ENCODE measurements at places on chromosomes 4 and X.

DNA sequence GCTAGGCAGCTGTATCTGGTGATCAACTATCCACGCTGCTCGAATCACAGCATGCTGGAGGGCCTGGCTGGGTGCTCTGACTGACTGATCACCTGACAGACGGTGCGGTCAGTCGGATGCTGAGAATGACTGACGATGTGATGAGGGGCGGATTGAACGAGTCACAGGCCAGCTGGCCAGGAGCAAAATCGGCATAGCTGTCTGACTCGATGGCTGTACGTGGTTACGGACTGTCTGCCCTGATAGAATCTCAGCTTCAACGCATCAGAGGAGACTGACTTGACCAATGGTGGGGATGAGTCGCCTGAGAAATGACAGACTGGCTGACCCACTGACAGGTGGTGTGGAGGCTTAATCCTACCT is 1.0 kb upstream of the SUV39H1 start:
- no peak for DNase-seq

DNA sequence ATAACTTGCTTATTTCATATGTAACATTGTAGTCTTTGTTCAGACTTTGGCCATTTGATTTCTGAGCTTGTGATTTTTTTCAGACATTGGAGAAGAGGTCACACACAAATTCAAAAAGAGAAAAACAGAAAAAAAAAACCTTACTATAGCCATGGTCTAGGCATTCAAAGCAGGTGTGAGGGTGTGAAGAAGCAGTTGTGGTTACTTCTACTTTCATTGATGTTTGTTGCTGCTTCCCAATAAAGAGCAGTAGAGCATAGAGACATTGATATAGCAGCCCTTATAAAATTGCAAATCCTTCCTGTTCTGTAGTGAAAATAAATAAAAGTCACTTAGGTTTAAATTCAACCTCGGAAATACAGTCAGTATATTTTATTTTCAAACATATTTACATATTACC is 671.6 kb downstream of the GRXCR1 start:
- no peak for DNase-seq

GRCh38 chr4:100269446-100269845 is 79.2 kb upstream of the DDIT4L start:
- DNase-seq, result no peak

GRCh38 chr4:115501656-115502055 is 388.2 kb upstream of the NDST4 start:
- no peak for DNase-seq

GRCh38 chrX:133670383-133670782 is 255.1 kb upstream of the GPC4 start:
- peak; percentile 40 for DNase-seq

- DNase-seq, result no peak
Observed at GRCh38 chr4:100882661-100883060, 364.8 kb upstream of the EMCN start.

- DNase-seq, result no peak
Observed at GRCh38 chrX:38095971-38096529, 89.7 kb downstream of the SYTL5 start.

DNA sequence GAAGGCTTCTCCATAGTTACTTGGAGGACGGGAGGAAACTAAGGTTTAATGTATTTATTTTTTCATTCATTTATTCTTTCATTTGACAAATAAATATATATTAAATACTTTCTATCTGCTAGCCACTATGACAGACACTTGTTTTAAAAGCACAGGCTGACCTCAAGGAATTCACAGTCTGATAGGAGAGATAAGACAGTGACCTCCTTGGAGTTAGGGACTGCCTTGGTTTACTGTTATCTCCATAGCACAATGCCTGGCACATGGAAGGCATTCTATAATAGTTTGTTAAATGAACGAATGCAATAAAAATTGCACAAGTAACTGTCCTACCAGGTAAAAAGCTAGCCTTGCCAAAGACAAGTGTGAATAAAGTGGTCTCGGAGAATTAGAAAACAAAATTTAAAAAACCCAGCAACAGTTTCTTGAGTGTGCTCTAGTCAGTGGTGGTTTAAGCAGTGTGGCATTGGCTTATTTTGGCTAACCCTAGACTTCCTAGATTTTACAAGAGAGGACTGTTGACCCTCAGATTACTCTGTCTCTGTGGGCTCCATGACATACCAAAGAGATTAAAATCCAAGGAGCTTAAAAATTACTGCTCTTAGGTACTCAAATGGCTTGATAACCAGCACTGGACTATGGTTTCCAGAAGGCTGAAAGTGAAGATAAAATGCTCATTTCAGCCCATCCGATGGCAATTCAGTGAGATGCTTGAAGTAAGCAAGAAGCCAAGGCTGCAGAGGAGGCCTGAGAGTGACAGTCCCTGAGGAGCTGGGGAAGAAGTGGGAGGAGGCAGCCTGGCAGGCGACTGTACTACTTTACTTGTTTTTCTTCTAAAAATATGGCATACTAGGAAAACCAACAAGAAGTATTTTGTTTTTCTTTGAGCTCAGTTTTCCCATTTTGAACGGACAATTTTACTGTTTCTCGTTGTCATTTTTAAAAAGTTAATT is 9.6 kb downstream of the AFP start:
- no peak for DNase-seq

DNA sequence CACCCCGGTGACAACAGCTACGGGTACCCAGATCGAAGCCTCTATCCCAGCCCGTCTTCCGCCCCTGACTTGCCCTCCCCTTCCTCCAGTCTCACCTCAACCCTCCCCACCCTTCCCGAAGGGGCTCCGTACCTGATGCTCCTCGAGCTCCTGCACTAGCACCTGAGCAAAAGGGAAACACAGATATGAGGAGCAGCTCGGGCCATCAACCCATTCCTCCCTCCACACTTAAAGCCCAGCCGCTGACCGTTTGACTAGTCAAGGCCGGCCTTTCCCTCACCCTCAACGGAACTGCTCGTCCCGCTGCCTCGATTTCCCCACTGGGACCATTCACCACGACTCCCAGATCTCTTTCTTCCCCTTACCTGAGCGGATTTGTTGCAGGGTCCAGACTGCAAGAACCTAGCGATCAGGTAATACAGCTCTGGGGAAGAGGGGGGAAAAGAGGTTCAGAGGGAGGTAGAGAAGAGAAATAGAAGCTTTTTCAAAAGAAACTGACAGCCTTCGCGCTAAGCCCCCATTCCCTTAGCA is 731 bp downstream of the BRWD3 start:
- peak; percentile 11 for DNase-seq

DNA sequence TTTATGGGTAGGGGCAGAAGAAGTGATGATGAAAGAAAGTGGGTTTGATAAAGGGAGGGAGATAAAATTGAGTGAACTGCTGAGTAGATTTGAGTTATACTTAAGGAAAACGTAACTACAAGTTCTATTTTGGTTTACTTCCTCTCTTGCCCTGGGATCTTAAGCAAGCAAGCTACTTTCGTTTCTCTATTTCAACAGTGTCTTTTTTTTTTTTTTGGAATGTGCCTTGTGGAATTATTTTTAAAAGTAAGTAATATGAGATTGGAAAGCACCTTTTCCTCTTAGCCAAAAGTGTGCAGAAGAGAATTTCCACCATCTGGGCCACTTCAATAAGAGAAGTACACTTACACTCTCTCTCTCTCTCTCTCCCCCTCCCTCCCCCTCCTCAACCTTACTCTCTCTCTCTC is 16.0 kb upstream of the C4orf36 start:
- no peak for DNase-seq

DNA sequence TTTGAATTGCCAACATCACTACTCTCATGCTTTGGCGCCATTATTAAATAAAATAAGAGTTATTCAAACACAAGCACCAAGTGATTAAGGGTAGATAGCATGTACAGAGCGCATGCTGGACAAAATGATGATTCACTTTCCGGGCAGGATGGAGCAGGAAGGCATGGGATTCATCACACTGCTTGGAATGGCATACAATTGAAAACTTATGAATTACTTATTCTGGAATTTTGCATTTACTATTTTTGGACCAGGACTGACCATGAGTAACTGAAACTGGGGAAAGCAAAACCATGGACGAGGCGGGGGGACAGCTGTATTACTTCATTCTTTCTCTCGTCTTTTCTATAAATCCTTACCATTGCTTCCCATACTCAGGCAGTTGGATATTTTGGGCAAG is 28.5 kb upstream of the FGF5 start:
- no peak for DNase-seq

DNA sequence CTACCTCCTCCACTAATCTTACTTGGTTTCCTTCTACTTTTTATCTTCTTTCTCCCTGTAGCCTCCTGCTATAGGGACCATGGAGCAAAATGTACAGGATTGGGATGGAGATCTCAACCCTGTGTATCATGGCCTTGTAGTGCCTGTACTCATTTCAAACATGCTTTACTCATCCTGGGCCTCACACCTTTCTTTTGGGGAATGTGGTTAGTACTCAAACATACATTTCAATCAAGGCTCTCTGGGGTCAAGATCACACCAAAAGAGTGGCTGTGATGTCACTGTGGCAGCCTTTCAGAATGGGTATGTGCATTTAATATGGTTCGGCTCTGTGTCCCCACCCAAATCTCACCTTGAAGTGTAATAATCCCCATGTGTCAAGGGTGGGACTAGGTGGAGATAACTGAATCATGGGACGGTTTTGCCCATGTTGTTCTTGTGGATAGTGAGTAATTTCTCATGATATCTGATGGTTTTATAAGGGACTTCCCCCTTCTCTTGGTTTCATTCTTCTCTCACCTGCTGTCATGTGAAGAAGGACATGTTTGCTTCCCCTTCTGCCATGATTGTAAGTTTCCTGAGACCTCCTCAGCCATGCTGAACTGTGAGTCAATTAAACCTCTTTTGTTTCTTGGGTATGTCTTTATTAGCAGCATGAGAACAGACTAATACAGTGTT is 205.1 kb downstream of the RASL11B start:
- DNase-seq, result no peak

GRCh38 chrX:147958291-147958690 is 22.8 kb upstream of the FMR1NB start:
- DNase-seq, result no peak

DNA sequence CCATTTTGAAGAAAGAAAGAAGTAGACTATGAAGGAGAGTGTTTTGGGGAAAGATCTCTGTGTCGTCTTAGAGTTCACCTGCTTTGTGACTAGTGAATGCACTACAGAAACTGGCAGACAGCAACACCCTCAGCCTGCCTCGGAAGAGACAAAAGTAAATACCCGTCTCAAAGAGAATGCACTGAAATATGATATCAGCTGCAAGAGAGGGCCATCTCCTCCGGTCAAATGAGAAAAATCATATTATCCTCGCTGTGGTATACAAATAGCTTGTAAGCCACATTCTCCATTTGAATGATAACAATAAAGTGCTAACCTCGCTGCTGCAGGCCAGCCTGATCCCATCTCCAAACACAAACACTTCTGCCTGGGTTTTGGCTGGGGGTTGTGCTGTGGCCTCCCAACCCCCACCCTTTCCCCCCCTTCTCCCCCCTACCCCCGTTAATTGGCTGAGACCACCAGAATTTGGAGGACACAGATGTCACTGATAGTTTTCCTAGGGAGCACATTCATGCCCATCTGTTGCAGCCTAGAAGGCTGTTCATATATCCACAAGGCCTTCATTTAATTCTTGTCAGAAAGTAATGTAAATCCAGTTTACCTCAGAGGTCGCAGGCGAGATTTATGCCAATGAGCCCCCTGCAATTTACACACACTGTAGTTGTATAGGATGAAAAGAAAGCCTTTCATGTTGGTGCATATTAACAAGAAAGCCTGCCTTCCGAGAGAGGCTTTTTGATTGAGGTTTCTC is 46.3 kb downstream of the ALPK1 start:
- peak; percentile 14 for DNase-seq

DNA sequence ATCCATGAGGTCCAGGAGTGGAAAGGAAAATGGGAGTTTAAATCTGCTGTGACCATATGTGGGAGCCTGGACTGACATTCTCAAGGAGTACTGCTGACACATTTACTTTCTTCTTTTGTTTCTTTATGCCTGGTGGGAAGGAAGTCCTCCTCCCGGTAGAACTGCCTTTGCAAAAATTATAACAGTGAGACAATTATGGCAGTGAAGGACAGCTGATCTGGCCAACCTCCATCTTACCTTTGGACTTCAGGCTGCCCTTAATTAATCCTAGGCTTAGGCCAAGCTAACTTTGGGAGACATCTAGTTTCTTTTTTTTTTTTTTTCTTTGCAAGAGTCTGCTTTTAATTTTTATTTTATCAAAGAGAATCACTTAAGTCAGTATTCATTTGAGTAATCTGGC is 61.3 kb downstream of the SPINK2 start:
- no peak for DNase-seq

GRCh38 chr4:147463065-147463464 is 17.8 kb upstream of the EDNRA start:
- no peak for DNase-seq

- no peak for DNase-seq
Observed at GRCh38 chrX:48937054-48937907, 18.5 kb upstream of the PIM2 start.

GRCh38 chr4:41670982-41671381 is 77.5 kb downstream of the PHOX2B start:
- DNase-seq, result no peak

DNA sequence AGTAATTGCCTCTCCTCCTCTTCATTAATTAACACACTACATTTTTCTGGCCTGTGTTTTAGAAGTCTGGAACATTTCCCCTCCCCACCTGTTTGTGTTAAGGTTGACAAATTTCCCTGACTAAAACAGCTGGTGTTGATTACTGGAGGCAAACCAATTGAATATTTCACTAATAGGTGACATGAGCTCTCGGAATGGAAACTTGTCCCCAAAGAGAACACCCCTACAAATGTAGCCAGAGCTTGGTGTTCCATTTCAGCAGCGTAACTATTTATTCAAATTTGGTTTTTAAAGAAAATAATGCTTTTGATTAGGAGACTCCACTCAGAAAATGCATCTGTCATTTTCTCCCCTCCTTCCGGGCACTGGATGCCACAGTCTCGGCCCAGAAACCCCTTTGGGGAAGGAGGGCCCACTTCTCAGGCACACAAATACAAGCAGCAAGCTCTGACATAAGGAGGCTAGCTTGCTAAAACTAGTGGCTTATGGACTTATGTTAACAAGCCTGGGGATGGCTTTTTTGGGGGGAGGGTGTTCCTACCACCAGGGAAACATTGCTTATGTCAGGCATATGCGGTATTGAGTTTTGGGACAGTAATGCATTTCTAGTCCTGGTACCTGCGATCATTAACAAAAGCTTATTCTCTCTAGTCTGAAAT is 2.2 kb downstream of the RNF150 start:
- no peak for DNase-seq

- no peak for DNase-seq
Observed at GRCh38 chr4:185559915-185560281, 24.6 kb upstream of the PDLIM3 start.

All from NCI-H1105 treated with DMSO at 0.1 percent for 48 hours (cell line).